Eye (tissue), 1 donor: ENCODE measurements at places on chromosomes 1 and 21.
A peak's percentile ranks its signal among the peaks of the same experiment; 100 is the strongest.

DNA sequence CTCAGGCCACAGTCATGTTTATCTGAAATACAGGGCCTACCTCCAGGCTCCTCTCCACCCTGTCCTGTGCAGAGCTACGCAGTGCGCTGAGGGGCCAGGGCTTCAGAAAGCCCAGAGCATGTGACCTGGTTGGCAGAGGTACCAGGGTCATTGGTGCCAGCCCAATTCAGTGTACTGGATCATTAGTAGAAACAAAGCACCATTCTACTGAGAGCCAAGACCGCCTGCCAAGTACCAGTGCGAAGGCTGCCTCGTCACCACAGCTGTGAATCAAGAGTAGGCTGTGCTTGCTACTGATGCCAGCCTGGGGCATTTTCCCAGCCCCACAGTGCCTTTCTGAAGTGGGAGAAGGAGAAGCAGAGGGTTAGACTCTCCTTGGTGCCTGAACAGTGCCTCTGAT is 59.8 kb downstream of the CAPN9 start:
- no peak for DNase-seq

GRCh38 chr1:36457691-36458090 is 6.5 kb downstream of the MRPS15 start:
- no peak for DNase-seq

DNA sequence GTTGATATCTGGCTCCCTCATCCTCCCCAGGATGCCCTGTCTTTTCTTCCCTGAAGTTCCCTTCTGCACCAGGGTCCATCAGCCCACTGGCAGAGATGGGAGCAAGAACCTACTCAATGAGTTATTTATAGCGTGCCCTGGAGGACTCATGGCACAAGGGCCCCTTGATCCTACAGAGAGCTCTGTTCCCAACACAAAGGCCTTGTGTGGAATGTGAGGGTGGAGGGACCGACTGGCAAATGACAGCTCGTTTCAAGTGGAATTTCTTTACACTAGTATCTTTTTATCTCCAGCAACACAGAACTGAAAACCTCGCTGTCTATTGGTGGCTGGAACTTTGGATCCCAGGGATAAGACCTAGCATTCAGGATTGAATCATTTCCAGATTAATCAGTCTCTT is 22.4 kb downstream of the CHI3L2 start:
- DNase-seq: no peak

GRCh38 chr21:29501451-29501850 is 202.7 kb downstream of the BACH1 start:
- no peak for DNase-seq

GRCh38 chr1:232594768-232595698 is 34.9 kb downstream of the SIPA1L2 start:
- DNase-seq: peak; percentile 66

GRCh38 chr1:156123356-156124196 is 9.1 kb downstream of the LMNA start:
- peak; percentile 93 for DNase-seq

- DNase-seq: no peak
Measured at GRCh38 chr21:26140164-26140579, 30.4 kb downstream of the APP start.
